ENCODE measurements at places on chromosomes 16 and 17.

GRCh38 chr17:17417718-17418181 is 59.0 kb upstream of the MED9 start:
- no peak for DNase-seq

- no peak for DNase-seq
These were observed 260.2 kb downstream of the HS3ST4 start for GRCh38 chr16:25951999-25952398.

DNA sequence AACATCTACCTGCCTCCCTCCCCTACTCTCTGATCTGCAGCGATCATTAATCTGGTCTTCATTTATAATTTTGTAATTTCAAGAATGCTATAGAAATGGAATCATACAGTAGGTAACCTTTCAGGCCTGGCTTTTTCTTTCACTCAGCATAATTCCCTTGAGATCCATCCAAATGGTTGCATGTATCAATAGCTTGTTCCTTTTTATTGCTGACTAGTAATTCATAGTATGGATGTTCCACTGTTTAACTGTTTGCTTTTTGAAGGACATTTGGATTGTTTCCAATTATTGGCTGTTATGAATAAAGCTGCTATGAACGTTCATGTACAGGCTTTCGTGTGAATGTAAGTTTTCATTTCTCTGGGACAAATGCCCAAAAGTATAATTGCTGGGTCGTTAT is 125.2 kb downstream of the USP31 start:
- DNase-seq, result no peak

- no peak for DNase-seq
These were observed 58.1 kb downstream of the CYB5B start for GRCh38 chr16:69482410-69482991.

GRCh38 chr16:21053590-21053989 is 97.1 kb downstream of the DNAH3 start:
- no peak for DNase-seq
